ENCODE measurements at places on chromosomes 13 and 19.

DNA sequence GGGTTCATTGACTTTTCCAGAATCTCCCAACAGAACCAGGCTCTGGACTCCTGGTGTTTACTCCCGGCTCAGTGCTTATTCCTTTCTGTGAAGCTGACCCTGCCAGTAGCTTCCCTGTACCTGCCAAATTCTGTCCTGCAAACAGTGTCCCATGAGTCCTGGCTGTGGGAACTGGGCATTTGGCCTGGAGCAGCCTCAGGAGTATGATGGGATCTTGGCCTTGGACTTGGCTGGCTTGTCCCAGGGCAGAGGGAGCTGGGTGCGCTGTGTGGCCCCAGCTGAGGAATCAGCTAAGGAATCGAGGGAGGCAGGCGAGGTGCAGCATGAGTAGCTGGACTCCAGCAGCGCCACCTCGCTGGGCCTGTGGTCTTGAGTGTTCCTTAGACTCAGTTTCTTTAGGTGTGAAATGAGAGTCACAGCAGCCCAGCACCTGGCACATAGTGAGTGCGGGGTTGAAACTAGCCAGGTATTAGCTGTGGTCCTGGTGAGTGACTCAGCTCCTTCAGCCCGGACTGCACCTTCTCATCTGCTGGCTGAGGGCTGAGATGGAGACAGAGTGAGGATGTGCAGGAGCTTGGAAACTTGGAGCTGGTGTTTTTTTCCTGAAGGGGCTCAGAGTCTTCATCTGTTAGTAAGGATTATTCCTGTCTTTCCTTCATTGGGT lies 10.4 kb downstream of the CLASRP start:
- no peak for DNase-seq

- DNase-seq, result no peak
Observed at GRCh38 chr19:3707868-3708206, 347 bp upstream of the TJP3 start.

DNA sequence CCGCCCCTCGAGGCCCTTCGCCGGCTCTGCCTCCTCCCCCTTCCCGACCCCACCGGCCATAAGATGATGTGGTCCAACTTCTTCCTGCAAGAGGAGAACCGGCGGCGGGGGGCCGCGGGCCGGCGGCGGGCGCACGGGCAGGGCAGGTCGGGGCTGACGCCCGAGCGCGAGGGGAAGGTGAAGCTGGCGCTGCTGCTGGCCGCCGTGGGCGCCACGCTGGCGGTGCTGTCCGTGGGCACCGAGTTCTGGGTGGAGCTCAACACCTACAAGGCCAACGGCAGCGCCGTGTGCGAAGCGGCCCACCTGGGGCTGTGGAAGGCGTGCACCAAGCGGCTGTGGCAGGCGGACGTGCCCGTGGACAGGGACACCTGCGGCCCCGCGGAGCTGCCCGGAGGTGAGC lies 1.4 kb downstream of the CACNG6 start:
- DNase-seq, result no peak

GRCh38 chr13:40665126-40666044 lies 1.1 kb downstream of the FOXO1 start:
- DNase-seq, result no peak

GRCh38 chr13:71871176-71871754 lies 4.3 kb upstream of the DACH1 start:
- DNase-seq, result no peak

DNA sequence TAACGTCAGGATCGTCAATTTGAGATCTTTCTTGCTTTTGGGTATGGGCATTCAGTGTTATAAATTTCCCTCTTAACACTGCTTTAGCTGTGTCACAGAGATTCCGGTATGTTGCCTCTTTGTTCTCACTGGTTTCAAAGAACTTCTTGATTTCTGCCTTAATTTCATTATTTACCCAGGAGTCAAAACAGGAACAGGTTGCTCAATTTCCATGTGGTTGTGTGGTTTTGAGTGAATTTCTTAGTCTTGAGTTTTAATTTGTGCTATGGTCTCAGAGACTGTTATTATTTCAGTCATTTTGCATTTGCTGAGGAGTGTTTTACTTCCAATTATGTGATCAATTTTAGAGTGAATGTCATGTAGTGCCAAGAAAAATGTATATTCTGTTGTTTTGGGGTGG lies 153.1 kb downstream of the PCDH17 start:
- no peak for DNase-seq

- DNase-seq, result no peak
Observed at GRCh38 chr19:48351341-48351752, 12.4 kb downstream of the TMEM143 start.

DNA sequence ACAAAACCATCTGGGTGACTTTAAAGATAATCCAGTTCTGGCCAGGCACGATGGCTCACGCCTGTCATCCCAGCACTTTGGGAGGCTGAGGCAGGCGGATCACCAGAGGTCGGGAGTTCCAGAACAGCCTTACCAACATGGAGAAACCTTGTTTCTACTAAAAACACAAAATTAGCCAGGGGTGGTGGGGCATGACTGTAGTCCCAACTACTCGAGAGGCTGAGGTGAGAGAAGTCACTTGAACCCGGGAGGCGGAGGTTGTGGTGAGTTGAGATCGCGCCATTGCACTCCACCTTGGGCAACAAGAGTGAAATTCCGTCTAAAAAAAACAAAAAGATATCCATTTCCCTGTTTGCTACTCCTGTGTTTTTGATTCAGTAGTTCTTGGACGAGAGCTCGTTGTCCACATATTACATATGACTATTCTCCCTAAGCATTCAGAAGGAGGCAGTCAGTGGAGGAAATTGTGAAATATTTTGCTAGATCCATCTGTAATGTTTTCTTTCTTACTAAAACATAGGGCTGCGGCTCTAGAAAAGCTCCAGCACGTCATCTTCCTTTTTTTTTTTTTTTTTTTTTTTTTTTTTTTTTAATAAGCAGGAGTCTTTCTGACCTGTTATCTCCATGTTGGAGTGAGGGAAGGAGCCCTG lies 33.6 kb downstream of the ZNF701 start:
- no peak for DNase-seq

DNA sequence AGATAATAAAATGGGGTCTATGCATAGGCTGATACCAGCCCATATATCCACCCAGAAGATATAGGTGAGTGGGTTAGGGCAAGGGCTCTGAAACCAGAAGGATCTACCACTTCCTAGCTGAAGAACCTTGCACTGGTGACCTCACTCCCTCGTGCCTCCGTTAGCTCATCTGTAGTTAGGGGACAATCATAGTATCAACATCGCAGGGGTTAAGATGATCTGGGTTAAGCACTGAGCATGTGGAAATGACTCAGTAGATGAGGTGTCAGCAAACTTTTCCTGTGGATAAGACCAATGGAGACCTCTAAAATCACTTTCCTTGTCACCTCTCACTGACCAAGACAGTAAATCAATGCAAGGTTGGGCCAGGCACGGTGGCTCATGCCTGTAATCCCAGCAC lies 30.5 kb downstream of the TNFSF14 start:
- DNase-seq, result no peak

DNA sequence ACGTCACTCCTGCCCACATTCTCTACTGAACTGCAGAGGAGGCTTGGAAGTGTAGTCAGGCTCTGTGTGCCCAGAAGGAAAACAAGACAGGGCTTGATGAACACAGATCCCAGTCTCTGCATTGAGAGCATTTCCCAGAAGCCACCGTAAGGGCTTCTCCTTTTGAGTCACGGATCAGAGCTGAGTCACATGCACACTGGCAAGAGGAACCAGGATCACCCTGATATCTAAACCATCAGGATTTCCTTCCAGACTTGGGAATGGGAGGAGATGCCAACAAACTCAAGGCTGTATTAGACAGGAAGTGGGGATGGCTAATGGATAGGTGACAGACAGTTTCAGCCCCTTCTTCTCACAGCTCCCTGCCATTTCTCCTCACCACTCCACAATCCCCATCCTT lies 17.7 kb upstream of the FBXO17 start:
- no peak for DNase-seq

- DNase-seq, result no peak
Observed at GRCh38 chr13:44305917-44306370, 67.7 kb upstream of the SERP2 start.

- DNase-seq, result no peak
Observed at GRCh38 chr19:51573331-51573730, 2.2 kb downstream of the ZNF175 start.

DNA sequence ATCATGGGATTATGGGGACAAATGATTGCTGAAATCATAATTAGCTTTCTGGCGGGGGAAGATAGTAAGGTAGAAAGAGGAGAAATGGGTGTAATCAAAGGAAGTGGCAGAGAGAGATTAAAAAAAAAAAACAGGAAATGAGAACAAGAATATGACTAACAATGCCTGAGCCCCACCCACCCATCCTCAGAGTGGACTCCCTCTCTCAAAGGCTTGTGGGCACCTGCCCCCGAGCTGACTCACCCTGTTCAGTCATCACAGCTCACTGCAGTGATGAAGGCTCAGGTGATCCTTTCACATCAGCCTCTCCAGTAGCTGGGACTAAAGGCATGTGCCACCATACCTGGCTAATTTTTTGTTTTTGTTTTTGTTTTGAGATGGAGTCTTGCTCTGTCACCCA lies 26.4 kb upstream of the TPT1 start:
- no peak for DNase-seq

GRCh38 chr13:46728777-46729176 lies 68.2 kb downstream of the ESD start:
- DNase-seq, result no peak

GRCh38 chr13:21615427-21615826 lies 11.5 kb upstream of the MICU2 start:
- DNase-seq, result no peak

DNA sequence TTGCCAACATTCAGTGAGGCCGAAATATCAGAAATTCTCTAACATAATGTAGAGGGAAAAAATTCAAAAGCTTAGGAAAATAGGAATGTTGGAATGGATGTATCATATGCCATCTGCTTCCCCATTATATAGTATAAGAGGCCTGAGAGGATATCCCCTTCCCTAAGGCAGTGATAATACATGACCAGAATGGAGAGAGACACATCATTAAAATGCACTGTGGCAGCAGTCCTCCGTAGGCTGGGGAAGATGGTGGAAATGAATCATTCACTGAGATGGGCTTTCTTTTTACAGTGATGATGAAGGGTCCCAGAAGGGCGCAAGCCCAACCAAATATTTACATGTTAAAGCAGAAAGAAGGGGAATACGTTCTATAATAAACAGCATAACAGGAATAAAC lies 799.1 kb upstream of the SPRY2 start:
- DNase-seq, result no peak

- DNase-seq, result no peak
Observed at GRCh38 chr13:50679321-50679720, 164.2 kb downstream of the DLEU7 start.

- no peak for DNase-seq
Observed at GRCh38 chr19:2627855-2628254, 74.6 kb downstream of the GNG7 start.

DNA sequence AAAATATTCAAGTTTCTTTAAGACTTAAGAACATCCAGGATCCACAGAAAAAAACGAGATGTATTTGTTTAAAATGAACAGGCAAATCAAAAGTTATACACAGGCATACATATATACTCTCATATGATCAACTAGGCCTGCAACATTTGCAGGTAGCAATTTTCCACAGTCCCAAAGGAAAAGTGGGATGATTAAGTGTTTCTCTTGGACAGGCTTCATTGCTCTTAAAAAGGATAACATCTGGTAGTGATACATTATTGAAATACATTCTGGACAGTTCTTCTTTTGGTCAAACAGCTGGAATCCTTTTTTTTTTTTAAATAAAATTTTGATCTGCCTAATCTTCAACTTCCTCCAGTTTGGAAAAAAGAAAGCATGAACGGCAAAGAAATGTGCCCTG lies 114.8 kb upstream of the TDRD3 start:
- peak; percentile 36 for DNase-seq

- no peak for DNase-seq
Observed at GRCh38 chr13:98794498-98794897, 42.0 kb upstream of the SLC15A1 start.

DNA sequence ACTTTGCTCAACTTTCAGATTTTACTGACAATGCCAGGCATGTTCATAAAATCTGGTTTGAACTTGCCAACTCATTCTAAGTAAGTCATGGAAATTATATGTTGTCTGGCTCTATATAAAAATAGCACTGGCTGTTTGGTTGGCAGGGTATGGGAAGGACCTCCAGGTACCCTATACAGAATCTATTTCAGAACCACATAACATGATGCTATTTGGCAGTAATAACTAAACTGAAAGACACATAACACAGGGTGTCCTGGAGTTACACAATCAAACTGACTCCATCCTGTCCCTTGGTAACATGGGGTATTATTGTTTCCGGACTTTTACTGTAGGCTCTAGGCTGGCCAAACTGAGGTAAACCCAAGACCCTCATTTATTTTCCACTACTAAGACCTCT lies 248.8 kb downstream of the RGCC start:
- DNase-seq, result no peak

GRCh38 chr19:51572908-51573307 lies 1.8 kb downstream of the ZNF175 start:
- DNase-seq, result no peak

DNA sequence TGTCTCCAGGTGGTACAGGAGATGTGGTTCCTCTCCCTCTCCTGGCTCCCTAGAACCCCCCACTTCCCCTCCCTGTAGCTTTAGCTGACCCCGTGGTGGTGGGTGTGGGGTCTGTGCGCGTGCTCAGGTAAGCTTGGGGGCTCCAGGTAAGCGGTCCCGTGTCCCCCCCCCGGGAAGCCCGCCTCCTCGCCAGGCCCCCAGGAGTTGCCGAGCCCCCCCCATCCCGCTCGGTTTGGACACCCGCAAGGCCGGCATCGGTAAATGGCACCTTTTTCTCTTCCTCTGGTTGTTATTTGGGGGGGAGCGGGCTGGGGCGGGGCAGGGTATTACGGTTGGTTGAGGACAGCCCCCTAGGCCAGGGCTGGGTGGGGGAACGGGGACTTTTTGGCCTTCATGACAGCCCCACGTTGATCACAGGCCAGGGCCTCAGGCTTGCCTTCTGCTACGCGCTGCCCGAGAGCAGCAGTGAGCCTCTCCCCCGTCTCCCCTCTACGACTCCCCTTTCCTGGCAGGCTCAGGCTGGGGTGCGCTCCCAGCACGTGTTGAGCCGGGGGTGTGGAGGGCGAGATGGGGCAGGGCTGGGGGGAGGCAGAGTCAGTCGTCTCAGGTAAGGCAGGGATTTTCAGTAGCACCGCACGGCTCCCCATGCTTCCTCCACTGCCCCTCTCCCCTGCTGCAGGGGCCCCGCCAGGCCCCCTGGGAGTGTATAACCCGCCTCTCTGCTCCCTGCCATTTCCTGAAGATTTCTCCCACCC lies 10.7 kb upstream of the LIN7B start:
- DNase-seq, result no peak

DNA sequence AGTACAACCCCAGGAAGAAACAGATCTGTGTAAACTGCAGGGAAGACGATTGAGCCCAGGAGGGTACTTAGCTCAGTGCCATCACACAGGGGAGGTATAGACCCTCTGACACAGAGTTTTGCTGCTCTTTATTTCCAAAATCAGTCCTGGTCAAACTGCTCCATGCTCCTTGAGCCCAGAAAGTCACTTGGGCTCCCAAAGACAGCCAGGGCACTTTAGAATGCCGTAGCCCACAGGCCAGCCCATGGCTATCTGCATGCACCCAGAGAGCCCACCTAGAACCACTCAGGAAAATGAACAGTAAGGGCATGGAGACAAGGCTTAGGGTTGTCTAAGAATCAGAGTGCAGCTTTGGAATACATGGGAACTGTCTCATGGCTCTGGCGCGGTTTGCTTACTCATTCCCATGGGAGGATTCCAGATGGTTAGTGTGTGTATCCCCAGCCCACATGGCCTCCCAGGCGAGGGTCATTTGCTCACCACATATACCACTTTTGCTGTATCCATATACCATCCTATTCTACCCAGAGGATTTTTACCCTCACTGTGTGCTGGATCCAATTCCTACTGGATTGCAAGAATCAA lies 14.7 kb upstream of the PDCD5 start:
- DNase-seq, result no peak

Data from NCI-H187 treated with DMSO at 0.1 percent for 48 hours (cell line).